Stimulated activated CD4-positive, alpha-beta T cell treated with anti-CD3 and anti-CD28 coated beads, Interleukin-2, amount 100 ng/mL, for 4 hours (primary cell): ENCODE measurements at places on chromosomes 12 and 14.

- no peak for DNase-seq
These were observed 760 bp downstream of the TMEM19 start for GRCh38 chr12:71686658-71687025.

DNA sequence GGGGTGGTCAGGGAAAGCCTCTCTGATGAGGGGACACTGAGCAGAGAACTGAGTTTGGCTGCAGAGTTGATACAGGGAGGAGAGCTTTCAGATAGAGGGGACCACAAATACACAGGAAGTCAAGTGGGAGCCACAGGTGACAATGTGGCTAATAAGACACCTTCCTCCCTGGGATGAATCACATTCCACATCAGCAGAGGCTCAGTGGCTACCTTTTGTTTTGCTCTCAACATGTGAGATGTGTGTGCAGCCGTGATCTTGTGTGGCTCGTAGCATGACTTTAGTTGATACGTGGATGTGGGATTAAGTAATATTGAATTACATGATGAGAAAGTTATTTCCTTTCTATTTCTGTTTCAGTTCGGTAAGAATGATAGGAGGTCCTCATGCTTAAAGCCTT lies 7.5 kb downstream of the CRADD start:
- DNase-seq = no peak

DNA sequence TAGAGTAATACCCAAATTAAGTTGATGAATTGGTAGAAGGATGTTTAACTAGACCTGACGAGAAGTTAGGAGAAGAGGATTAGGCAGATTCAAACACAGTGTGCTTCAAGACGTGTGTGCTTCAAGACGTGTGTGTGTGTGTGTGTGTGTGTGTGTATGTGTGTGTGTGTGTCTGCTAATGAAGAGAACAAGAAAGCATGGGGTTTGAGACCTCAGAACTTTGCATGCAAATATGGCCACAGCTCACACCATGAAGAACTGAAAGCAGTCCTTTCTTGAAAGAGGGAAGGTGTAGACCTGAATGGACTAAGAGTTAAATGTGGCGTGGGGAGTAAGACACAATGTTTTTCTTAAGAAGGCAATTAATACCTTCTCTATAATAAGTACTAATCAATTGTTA lies 32.5 kb upstream of the SSPN start:
- DNase-seq = no peak

DNA sequence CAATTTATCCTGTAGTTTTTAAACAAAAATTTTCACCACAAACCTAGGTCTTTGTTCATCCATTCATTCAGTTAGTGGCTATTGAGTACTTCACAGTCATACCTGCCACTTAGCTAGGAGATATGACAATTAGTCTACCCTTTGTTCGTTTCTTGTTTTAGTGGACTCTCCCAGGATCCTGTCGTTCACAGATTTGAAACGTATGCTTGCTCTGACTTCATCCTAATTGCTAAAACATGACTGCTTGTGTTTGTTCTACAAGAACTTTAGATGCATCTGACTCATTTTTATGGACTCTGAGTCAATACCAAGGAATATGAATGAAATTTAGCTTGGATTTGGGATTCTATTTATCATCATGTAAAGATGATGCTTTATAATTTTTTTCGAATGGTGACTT lies 69.5 kb downstream of the TBC1D30 start:
- DNase-seq = no peak

GRCh38 chr12:113061061-113061694 lies 4.6 kb downstream of the DTX1 start:
- DNase-seq = no peak

DNA sequence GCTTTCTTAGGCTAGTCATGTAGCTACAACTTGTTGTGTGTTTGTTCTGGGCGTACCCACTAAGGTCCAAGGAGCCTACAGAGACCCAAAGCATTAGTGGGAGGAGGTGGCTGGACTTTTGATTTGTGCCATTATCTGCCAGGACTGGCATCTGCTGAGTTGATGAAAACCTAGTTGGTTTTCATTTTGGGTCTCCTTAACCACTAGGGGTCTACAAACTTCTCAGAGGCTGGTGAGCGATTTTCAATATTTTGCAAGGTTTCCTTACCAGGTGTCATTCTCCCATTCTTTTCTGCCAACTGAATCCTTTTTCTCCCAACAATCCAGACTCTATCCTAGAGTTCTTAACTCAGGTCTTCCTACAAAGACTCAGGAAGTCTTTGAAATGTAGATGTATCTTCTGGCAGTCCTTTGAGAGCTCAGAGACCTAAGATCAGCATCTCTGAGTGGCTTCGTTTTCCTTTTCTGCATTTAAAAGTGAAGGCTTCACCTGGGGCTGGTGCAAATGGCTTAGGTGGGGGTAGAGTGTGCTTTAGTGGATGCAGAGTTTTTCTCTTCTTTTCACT lies 150.0 kb upstream of the RMST start:
- DNase-seq = no peak

DNA sequence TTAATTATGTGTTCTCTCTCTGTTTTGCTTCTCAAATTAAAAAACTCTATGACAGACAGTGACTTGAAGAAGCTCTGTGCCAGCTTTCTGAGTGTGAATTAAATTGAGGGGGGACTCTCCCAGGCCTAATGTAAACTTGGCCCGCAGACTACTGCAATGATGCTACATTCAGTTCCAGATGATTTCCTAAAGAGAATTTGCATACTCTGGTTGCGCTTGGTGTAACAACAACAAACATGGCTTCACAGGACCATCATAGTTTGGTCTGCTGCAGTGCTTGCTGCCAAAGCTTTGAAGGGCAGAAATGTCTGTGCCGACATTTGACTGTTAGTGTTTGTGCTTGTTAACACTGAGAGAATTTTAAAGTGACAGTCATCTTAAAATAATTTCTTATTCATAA lies 25.0 kb downstream of the CFAP54 start:
- DNase-seq = no peak

DNA sequence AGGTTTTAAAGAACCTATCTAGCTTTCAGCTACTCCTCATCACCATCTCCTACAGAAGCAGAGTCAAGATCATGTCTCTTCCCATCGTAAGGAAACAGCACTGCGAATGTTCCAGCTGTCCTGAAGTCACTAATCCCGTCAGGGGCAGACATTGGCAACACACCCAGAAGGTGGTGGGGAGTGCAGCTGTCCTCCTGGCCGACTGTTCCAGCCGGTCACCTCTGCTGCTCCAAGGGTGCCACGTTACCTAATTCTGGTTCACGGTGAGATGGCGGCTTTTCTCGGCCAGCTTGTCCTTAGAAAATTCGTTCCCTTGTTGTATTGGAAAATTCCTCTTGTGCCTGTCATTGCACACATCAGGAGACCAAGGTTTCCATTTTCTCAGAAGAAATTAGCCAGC lies 196.2 kb downstream of the ZFP36L1 start:
- no peak for DNase-seq

DNA sequence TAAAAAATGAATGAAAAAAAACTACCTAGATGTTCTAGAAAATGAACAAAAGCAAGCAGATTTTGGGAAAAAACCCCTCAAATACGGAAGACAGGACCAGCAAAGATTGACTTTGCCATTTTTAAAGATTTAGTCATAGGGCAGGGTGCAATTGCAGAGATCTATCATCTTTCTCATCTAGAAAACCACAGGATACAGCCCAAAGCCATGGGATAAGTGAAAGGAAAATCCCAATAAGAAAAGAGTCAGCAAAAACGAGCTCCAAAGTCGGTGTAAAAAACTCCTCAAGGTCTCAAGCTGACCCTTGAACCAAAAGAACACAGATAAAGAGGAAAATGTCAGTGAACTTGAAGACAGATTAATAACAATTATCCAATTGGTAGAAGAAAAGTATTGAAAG lies 28.0 kb downstream of the CEP290 start:
- DNase-seq = no peak

GRCh38 chr12:29945904-29946303 lies 162.2 kb upstream of the TMTC1 start:
- no peak for DNase-seq

- no peak for DNase-seq
These were observed 58.5 kb downstream of the DAO start for GRCh38 chr12:108938247-108938924.

DNA sequence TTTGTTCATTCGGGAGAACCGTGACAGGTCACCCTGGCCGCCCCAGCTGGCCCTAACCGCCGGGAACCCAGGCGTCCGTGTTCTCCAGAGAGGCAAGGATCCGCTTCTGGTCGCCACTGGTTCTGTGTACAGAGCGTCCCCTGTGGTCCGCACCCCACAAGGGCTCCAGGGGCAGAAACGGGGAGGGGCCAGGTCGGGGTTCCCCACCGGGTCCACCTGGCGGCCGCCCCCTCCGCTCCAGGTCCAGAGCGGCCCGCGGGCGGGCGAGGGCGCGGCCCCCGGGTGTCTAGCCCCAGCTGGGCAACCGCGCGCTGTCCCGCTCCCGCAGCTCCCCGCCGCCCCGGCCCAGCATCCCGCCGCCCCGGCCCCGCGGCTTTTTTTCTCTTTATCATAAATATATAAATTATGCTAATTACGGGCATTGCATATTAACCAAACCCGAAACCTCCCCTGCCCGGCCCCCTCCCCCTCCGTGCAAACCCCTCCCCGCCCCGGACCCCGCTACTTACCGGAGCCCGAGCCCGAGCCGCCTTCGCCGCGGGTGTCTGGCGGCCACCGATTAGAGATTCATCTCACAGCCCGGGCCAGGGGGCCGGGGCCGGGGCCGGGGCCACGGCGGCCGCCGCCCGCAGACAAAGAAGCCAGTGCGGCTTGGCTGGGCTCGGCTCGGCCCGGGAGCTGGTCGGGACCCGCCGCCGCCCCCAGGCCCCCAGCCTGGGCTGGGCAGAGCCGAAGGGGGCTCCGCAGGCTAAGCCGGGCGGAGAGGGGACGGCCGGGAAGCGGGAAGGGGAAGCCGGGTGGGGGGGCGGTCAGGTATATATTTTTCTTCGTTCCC lies 512 bp downstream of the POU6F1 start:
- DNase-seq = peak; percentile 19
